Fibroblast of lung (primary cell): ENCODE measurements at places on chromosomes 2 and 18. TPM values are rescaled to one million over a fixed set of nuclear protein-coding genes. Genes with fewer than 3 reads are reported as not detected.
A peak's percentile ranks its signal among the peaks of the same experiment; 100 is the strongest.

Gene CLASP1
- total RNA-seq = 33.6 and 48.4 TPM in 2 replicates

Gene SFT2D3
- 4.1 and 5.1 TPM in 2 replicates for total RNA-seq

Gene LBX2
- total RNA-seq = 1.5 and 3.0 TPM in 2 replicates

Gene SPP2
- not detected in 2 replicates for total RNA-seq

DNA sequence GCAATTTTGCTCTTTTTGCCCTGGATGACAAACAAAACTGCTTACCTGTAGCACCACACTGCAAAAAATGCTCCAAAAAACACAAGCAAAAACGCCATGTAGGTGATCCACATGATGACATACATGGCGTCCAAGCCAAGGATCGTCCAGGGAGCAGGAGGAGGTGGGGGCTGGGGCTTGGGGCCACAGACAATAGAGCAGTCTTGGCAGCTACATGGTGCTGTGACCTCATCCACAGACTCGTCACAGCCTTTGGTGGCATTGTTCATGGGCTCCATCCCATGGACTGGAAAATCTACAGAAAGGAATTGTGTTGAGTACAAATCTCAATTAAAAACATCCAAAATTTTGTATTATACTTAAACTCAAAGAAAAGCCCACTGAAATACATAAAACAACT, 26.1 kb downstream of the NPC1 start:
- DNase-seq = no peak

DNA sequence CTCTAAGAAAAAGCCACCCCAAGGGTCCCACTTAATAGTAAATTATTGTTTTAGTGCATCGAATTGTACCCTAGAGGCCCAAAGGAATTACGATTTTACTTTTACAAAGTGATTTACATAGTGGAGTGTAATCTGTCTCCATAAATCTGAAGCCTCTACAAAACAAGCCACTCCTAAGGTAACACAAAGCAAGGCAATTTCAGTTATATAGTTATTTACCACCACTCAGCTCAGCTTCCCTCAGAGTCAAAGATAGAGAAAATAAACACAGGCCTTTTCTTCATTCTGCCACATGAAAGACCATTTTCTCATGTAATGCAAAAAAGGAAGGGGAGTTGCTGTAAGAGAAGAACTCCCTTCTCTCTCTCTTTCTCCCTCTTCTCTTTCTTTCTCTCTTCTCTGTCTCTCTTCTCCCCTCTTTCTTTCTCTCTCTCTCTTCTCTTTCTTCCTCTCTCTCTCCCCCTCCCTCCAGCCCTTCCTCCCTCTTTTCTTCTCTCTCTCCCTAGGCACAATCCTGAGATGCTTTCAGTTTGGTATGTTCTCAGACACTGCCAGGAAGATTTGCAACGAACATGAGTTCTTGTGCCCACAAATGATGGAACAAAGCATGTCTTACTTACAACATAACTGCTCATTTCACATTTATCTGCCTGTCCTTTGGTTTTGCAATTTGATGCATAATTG, 264.5 kb downstream of the BCL2 start:
- DNase-seq = no peak

DNA sequence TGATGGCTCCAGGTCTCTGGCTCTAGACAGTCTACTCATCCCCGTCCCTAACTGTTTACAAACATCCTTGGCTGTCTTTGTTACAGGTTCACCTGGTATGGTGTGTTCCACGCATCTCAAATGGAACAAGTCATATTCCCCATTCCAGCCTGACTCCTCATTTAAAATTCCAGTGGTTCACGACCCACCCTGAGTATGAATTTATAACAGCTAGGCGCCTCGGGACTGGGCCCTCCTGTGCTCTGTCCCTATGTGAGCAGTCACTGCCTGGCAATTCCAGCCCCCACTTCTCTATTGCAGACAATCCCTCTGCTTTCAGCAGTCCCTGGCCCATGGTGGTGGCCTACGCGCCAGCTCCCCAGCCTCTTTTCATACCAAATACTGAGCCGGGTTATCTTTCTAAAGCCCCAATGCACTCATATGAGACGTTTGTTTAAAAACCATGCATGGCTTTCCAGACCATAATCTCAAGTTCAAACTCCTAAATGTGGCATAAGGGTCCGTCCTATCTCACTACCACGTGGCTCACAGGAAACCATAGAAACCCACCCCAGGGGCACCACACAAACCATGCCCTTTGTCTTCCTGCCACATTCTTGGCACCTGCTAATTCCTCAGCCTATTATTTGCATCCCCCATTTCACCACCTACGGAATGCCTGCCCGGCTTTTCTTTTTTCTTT, 1.6 kb downstream of the SERPINB8 start:
- DNase-seq = peak; percentile 32

DNA sequence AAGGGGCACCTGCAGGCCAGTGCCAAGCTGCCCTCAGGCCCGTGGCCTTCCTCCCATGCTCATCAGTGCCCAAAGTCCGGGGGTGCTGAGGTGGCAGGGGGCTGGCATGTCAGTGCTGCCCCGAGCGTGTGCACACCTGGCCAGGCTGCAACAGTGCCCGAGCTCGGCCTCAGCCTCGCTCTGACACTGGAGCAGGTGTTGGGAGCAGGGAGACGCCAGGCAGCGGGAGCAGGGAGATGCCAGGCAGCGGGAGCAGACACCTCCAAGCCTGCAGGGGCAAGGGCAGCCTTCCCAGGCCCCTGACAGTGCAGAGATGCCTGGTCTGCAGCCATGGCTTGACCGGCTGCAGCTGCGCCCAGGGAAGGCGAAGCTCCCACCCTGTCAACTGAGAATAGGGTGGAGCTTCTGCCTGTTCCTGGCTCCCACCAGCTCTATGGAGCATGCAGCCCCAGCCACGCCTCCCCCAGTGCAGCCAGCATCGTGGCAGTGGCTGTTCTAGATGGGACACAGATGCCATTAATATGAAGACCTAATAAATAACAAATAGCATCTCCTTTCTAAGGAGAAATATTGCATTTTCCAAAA, 82.4 kb downstream of the DTNB start:
- DNase-seq = no peak

DNA sequence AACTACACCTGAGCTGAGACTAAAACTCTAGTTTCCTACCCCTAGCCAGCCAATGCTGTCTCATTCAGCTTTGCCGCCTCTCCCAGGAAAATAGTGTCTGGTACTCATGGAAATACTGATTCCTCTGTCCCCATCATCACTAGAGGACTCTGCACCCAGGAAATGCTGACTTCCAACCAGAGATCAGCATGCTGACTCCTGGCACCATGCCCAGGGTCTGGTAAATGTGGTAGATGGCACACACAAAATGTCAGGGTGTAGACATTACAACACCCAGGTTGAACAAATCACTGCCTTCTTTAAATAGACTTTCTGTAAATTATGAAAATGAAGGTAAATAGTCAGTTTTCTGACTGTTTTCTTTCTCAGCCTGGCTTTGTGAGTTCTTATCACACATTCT, 307.3 kb upstream of the CHAC2 start:
- no peak for DNase-seq

GRCh38 chr18:35174093-35174731, 66.6 kb upstream of the ZNF397 start:
- no peak for DNase-seq

- peak; percentile 7 for DNase-seq
These were observed 3.0 kb upstream of the GRB14 start for GRCh38 chr2:164624316-164624715.

DNA sequence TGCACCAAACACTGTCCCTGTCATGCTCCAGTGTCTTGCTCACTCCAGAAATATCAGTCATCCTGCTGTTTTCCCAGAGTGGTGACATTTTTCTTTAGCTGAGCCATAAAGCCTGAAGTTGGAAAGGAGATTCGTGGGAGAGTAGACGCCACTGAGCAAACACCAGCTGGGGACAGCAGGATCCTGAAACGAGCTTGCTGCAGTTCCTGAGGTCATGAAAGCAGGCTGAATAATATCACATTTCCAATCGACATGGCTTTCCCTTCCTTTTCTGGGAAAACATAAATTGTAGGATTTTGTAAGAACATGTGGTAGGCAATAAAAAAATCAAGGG, 276.4 kb downstream of the CDCA7 start:
- peak; percentile 7 for DNase-seq

- no peak for DNase-seq
These were observed 56.5 kb downstream of the KYNU start for GRCh38 chr2:142933916-142934315.
